ENCODE measurements at places on chromosomes 6 and 20.

DNA sequence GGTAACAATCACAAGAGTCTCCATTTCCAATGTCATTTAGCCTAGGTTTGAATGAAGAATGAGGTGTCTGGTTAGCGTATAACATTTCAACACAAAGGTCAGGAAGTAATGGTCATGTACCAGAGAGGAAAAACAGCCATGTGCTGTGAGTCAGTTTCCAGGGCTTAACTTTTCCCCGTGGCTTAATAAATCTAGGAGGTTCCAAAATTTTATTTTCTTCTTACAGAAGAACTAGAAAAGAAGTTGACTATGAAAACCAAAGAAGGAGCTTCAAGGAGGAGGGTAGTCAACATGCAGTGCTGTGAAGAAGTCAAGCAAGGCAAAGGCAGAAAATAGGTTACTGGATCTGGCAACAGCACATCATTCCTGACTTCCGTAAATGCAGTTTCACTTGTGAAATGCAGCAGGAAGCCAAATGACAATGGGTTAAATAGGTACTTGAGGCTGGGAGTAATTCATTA, 8.4 kb upstream of the GABRR2 start:
- no peak for ATAC-seq

DNA sequence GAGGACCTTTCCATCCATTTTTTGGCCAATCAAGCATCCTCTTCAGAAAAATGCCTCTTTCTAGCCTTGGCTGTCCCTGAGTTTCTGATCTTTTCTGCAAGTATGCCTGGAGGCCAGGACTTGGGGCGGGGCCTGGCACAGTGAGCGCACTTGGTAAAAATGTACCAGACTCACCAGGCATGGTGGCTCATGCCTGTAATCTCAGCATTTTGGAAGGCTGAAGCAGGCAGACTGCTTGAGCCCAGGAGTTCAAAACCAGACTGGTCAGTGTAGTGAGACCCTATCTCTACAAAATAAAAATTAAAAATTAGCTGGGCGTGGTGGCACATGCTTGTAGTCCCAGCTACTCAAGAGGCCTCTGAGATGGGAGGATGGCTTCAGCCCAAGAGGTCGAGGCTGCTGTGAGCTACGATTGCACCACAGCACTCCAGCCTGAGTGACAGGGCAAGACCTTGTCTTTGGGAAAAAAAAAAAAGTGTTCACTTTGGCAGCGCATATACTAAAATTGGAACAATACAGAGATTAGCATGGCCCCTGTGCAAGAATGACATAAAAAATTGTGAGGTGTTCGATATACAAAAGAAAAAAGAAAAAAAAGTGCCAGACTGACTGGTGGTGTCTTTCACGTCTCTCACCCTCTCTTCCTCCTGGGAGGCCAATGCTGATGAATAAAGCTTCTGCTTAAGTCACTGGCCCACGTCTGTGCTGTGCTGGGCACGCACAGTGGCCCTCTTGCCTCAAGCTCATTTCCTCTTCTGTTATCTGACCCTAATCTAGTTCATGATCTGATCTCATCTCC, 18.1 kb upstream of the SLC9A8 start:
- ATAC-seq: peak; percentile 90

GRCh38 chr20:63177785-63178445, 38.0 kb downstream of the YTHDF1 start:
- ATAC-seq: no peak

GRCh38 chr6:136158971-136159370, 91.1 kb downstream of the MTFR2 start:
- no peak for ATAC-seq

- no peak for ATAC-seq
Measured at GRCh38 chr20:20888266-20888656, 175.8 kb upstream of the RALGAPA2 start.

GRCh38 chr20:30922129-30922528, 335.3 kb upstream of the DEFB115 start:
- ATAC-seq: no peak

All from activated CD4-positive, CD25-positive, alpha-beta regulatory T cell treated with anti-CD3 and anti-CD28 coated beads, Interleukin-2, amount 50 U/mL, for 24 hours (primary cell).